ENCODE measurements at places on chromosomes 6 and 20.

DNA sequence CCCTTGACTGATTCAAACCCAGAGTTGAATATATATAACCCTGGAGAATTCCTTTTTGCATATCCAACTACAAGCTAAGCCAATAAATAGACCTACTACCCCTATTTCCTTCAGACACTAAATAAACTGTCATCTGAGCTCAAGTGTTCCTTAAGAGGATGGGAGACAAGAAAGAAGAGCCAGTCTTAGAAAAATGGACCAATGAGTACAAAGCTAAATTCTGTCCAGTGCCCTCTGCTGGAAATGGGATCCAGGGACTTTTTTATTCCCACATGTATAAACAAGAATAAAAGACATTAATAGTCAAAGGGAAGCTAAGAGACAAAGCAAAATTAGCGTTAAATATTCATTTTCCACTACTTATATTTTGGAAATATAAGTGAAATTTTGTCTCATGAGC is 4.8 kb downstream of the PPP1R10 start:
- DNase-seq: no peak

- DNase-seq: no peak
Observed at GRCh38 chr20:24615353-24615752, 145.9 kb downstream of the SYNDIG1 start.

- no peak for DNase-seq
Observed at GRCh38 chr6:31158863-31159855, 770 bp downstream of the TCF19 start.

- no peak for DNase-seq
Observed at GRCh38 chr6:1387538-1387875, 1.9 kb upstream of the FOXF2 start.

DNA sequence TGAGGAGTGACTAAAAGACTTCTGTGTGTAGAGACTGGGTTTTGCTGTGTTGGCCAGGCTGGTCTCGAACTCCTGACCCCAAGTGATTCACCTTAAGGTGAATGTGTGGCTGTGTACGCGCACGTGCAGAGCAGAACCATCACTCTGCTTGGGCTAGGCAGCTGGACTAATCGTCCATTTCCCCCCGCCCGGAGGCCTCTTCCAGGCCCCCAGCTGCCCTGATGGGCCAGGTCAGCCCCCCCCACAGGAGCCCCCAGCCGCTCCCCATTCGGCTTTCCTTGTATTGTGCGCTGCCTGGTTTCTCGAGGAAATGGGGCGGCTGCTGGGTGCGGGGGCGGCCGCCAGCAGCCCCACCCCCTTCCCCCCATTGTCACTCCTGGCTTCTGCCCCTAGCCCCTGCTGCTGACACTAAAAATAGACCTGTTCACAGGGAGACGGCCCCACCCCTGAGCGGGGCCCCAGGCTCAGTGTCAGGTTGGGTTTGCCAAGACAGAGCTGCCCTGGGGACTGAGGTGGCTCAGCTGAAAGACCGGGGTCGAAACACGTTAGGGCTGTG is 24.6 kb upstream of the CSNK2A1 start:
- DNase-seq: no peak

GRCh38 chr6:44302856-44303255 is 10.3 kb downstream of the AARS2 start:
- no peak for DNase-seq

DNA sequence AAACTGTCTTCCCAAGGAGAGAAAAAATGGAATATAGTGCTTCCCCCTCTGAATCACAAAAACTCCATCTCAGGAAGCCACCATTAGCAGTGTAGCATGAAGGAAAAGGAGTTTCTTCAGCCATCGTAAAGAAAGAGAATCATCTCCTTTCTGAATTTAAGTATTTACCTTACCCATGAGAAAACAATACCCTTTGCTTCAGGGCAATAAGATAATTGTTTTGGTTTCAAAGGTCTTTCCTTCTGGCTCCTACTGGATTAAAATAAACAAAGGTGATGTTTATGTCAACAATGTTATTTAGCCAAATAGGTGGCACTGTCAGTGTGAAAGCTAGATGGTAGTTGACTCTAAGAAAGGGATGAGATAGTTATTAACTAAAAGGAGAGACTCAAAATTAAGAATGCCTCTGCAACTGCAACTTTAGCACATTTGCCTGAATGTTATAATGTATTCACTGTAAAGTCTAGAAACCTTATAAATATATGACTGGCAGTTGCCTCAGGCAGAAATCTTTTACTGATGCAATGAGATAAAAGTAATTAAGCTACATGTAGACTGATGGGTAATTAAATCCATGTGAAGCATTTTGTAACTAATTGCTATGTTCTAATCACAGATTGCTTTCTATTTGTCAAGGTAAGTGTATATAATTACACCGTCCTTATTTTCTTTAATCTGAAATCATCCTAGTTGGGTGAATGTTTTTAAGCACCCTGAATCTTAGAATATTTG is 399.0 kb downstream of the CDKAL1 start:
- DNase-seq: no peak

DNA sequence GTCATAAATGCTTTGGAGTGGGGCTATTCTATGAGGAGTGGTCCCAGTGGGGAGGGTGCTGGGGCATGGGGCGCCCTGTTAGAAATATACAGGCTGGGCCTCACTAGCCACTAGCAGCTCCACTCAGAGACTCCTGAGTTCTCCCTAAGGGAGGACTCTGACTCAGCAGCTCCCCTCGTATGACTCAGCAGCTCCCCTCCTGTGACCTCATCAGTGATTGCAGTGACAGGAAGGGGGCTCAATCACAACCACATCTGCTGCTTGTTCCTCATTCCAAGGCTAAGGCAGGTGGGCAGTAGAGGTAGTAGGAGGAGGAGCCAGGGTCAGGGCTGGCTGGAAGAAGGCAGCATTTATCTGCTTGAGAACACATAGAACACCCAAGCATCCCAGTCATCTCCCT is 73.7 kb downstream of the PRND start:
- peak; percentile 11 for DNase-seq

GRCh38 chr6:106735828-106736227 is 106.5 kb downstream of the QRSL1 start:
- no peak for DNase-seq

DNA sequence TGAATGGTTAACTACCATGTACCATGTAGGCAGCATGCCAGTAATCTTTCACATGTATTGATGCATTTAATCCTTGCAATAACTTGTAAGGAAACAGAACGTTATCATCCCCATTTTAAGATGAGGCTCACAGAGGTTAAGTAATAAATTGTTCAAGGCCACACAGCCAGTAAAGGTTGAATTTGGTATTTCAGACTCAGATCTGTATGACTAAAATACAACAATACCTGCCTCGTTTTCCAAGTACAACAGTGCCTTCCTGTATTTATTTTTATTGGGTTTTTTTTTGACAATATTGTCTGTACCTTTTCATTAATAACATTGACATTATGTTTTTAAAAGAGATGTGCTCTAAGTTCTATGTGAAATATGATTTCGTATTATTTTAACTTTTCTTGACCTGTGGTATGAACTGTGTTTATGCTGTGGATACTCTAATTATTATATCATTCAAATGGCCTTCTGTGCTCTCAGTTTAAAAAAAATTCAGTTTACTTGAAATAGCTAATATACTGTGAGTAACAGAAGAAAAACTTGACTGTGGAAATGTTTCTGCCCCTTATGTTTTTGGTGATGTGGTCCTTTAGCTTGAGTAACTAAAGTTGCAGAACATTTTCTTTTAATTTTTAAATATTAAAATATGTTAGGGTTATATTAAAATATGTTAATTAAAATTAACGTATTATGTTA is 39.7 kb downstream of the XRN2 start:
- DNase-seq: no peak

DNA sequence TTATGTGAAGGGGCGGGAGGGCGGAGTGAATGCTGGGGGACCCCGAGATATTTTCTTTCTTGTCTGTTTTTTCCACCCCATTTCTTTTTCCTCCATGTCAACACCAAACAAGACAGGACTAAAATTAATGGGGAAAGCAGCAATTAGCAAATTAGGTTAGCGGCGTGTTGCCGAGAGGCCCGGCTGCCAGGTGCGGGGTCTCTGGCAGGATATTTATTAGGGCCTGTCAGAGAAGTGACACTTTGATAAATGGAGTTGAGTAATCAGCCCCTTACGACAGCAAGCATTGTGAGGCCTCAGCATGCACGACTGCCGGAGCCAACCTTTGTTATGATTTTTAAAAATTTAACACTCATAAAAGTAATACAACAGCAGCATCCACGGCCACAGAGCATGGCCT is 193.8 kb downstream of the DHX35 start:
- DNase-seq: no peak

DNA sequence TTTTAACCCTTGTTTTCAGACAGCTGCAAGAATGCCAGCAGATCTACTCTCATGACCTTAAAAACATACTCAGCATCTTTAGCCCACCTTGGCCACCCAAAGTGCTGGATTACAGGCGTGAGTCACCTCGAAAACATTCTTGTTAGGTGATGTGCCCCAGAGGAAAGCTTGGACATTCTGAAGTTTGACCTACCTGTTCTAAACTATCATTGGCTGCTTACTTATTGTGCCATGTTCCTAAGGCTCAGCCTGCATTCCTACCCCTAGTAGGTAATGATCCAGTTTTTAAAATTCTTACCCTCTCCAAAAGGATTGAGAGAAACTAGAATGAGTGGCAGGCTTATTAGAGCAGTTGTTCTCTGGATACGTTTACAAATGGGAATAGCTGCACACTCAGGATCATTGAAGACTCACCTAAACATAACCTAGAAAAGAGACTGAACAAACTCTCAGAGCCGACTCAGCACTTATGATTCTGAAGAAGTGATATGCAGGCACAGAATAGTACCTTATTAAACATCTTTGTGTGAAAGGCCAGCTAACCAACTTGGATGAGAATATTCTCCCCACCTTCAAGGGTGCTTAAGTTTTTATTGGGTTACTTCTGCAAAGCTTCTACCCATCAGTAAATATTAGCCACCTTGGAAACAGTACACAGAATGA is 362.1 kb downstream of the NRN1 start:
- DNase-seq: no peak

DNA sequence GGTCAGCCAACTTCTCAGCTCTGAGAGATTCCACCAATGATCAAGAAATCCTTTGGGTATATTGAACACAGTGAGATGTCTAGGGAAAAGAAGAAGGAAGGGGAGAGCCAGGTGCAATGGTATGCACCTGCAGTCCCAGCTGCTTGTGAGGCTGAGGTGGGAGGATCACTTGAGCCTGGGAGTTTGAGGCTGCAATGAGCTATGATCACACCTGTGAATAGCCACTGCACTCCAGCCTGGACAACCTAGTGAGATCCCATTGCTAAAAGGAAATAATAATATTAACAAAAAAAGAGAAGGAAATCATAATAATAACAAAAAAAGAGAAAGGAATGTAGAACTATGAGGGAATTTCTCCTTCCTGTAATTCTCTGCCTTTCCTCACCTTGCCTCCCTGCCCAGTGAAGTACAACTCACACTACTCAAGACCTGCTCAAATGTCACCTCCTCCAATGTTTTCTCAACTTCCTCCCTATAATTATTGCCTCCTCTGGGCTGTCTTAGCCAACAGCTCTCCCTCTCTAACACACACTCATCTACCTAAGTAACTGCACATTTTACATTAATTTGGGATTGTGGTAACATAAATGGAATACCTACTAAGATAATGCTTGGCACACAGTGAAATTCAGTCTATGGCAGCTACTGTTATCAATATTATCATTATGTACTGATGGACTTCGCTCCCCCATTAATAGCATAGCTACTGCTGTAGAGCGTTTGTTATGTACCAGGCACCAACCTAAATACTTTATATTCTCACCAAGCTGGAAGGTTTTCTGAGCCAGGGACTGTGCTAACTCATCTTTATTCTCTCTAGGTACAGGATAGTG is 103.6 kb downstream of the KIF13A start:
- DNase-seq: no peak

DNA sequence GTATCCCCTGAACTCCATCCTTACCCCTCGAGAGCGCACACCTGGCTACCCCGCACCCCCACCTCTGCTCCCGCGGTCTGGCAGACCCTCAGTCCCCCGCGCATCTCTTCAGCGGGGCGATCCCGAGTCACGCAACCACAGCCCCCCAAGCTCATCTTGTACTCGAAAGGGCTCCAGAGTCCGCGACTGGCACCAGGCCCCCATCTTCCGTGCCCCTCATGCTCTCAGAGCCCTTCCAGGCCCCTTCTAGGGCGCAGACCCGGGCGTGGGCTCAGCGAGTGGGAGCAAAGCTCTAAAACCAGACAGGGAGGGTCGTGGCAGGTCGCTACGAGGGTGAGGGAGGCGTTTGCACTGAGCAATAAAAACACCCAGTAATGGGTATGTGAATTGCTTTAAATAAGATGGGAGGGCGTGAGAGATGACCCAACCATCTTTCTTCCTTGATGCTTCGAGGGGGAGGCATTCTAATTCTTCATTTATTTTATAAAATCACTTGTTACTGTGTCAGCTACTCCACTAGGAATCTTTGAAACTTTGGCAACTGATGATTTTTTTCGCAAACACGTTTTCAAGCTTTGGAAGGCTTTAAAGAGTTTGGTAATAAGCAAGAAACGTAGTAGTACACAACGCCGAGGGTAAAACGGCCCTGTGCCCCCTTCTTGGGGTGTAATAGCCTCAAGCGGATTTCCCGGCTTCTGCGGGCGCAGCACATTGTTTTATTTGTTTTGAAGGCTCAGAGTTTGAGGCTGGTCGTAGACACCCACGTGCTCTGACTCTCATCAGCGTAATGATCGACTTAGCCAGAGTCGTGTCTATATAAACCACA is 42.6 kb upstream of the SUPT3H start:
- no peak for DNase-seq

- DNase-seq: no peak
Observed at GRCh38 chr6:98203170-98203806, 631.1 kb upstream of the POU3F2 start.

DNA sequence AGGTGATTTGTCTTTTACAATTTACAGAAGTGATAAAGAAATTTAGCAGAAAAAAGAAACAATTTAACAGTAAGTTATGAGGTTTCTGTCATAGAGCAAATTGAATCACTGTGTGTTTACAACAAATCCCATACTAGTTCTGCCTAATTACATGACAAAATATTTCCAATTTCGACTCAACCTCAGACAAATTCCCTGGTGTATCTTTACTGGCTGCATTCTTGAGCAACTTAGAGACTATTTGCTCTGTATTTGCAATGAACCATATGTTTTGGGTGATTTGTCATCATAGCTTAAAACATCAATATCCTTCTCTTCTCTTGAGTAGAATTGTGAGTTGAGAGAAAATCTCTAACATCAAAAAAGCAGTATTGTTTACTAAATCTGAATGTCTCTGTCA is 128.7 kb downstream of the SIM1 start:
- no peak for DNase-seq

- DNase-seq: no peak
Observed at GRCh38 chr6:89873721-89874120, 20.5 kb upstream of the GJA10 start.

GRCh38 chr6:136511397-136511796 is 38.8 kb downstream of the MAP7 start:
- DNase-seq: no peak

DNA sequence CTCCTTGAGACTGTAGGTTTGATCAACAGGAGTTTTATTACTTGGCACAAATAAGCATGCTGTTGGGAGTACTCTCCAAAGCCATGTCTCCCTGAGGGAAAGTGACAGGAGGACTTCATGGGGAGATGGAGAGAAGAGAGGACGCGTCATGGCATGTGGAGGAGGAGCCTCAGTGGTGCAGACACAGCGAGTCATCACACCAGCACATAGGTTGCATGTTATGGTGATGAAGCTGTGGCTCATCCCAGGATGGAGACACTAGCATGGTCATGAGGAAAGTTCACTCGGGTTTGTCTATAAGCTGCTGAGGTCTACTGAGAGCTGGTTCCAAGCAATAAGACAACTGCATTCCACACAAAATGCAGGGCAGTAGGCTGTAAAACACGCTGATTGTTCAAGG is 13.2 kb upstream of the SSTR4 start:
- peak; percentile 2 for DNase-seq

Data from HFF-Myc (cell line).